ENCODE measurements at places on chromosomes 1 and 21. TPM values are rescaled to one million over a fixed set of nuclear protein-coding genes. Genes with fewer than 3 reads are reported as not detected.

AGT gene
- 7.6 TPM for total RNA-seq

ELAPOR1 gene
- total RNA-seq, result 51.2 TPM

SLC6A9 gene
- 25.1 TPM for total RNA-seq

TCHH gene
- not detected for total RNA-seq

G0S2 gene
- not detected for total RNA-seq

CELA3B gene
- total RNA-seq, result 0.35 TPM

TMEM222 gene
- 9.7 TPM for total RNA-seq

DNALI1 gene
- 0.26 TPM for total RNA-seq

PAX7 gene
- total RNA-seq, result not detected

GRCh38 chr1:6961289-6961688 is 176.0 kb downstream of the CAMTA1 start:
- no peak for DNase-seq

GRCh38 chr1:73948055-73948454 is 249.9 kb downstream of the LRRIQ3 start:
- DNase-seq, result no peak

GRCh38 chr21:46150073-46150472 is 5.3 kb downstream of the FTCD start:
- DNase-seq, result no peak

DNA sequence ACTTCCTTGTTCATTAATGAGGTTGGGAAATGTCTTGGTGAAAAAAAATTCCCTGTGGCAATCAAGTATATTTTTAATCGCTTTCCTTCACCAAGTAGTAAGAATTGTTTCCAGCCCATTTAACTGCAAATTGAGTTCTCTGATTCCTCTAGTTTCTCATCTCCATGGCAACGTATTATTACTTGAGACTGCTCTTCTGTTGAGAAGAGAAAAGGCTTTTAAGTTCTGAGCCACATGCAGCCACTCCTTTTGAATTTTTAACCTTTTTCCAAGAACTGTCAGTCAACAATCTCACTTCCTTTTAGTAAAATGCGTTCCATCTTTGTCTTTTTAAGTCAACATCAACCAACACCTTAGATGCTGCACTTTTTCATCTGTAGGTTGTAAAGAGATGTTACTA is 75.7 kb upstream of the KIAA1614 start:
- DNase-seq, result no peak

- no peak for DNase-seq
Observed at GRCh38 chr1:225549821-225550220, 103.1 kb downstream of the ENAH start.

- no peak for DNase-seq
Observed at GRCh38 chr1:207346513-207346912, 25.0 kb downstream of the CD55 start.

DNA sequence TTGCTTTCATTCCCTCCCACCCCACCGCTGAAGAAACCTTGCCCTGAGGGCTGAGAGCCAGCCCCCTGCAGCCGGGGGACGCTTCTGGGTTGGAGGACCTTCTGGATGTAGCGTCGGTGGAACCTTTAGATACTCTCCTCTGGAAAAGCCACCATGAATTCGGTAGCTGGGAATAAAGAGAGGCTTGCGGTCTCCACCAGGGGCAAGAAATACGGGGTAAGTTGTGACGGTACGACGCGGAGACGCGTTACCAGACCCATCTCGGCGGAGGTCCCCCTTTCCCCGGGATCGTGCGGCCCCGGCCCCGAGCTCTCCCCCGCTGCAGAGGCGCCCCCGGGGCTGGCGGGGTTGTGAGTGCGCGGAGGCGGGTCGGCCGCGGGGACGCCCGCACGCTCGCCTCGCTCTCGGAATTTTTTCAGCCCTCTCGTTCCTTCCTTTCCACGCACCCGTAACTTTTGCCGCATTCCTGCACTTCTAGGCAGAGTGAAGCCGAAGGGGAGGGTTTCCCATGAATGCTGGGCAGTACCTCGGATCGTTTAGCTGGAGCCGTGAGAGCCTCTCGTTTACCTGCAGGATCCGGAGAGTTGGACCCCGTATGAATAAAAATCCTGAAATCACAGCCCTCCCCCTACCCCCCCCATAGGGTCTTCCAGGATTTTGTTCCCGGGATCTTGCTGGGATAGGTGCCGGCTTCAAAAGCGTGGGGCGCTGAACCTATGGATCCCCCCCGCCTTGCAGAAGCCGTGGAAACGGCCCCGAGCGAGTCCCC is 671 bp downstream of the KIF26B start:
- no peak for DNase-seq

DNA sequence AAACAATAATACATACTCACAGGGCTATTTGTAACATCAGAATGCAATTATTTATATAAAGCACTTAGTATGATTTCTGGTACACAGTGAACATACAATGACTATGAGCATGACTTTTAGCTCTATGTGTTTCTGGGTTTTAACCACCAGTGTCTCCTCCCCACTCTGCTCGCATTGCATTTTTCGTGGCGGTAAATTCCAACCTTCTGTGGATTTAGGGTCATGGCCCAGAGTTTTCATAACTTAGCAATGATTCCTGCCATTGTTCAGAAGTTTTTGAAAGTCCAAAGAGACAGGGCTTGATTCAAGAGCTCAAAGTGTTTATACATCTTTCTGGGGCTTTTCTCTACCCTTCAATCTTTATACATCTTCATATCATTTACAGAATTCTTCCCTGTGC is 191.3 kb downstream of the BACH1 start:
- DNase-seq, result no peak

- no peak for DNase-seq
Observed at GRCh38 chr21:35401476-35401875, 352.4 kb upstream of the RUNX1 start.

Data from uterus (tissue), 4 donors.